Hematopoietic multipotent progenitor cell treated with erythropoietin and hydrocortisone succinate and interleukin-3 and kit ligand, for 8 days (in vitro differentiated cells): ENCODE measurements at places on chromosomes 5 and 9.

DNA sequence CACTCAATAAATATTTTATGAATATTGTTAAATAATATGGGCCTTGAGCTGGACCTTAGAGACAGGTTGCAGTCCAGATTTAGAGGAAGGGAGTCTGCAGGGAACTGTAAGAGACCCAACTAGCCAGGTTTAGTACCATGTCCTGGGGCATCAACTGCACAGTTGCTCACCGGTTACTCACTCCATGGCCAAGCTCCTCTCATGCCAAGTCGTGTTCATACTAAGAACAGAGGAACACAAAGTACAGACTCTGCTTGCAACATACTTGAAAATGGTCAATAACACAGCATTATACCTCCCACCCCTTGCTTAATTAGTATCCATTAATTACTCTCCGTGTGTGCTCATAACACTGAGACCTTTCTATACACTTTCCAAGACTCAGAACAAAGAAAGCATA, 317.6 kb upstream of the PIK3R1 start:
- no peak for DNase-seq

- no peak for DNase-seq
Measured at GRCh38 chr9:91158286-91158685, 203.4 kb downstream of the AUH start.

- no peak for DNase-seq
Measured at GRCh38 chr5:173893192-173893561, 5.0 kb downstream of the CPEB4 start.

DNA sequence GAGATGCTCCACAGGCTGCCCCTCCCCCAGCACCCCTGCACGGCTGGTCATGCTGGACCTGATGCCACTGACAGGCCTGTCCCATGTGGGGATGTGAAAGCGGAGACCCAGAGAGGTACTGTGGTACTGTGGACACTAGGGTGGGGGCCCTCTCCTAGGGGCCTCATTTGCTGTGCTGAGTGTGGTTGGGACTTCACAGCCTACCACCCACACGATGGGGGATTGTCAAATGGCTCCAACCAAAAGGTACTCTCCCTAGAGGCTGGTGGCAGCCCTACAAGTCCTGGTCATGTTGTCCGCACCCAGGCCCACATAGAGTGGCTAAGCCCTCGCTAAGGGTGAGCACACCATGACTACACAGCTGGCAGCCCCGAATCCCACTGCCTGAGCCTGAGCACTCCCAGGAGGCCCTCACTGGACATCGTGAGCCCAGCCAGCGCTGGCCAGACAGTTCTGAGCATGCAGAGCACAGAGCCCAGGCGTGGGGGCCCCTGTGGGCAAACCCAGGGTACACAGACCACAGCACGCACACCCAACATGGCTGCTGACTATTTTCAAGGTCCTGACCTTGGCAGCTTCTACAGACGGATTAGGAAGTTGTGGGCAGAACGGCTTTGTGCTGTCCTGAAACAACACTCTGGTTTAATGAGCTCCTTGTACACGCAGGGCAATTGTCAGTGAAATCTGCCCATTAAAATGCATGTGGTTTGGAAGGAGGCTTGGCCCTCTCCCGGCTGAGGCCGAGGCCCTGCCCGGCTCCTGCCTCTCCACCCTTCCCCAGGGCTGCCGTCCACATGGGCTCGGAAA, 214.1 kb downstream of the HSPA4 start:
- DNase-seq, result no peak

- DNase-seq, result no peak
Measured at GRCh38 chr9:88646539-88647300, 111.7 kb downstream of the NXNL2 start.

- no peak for DNase-seq
Measured at GRCh38 chr5:83440826-83441225, 30.7 kb upstream of the VCAN start.

DNA sequence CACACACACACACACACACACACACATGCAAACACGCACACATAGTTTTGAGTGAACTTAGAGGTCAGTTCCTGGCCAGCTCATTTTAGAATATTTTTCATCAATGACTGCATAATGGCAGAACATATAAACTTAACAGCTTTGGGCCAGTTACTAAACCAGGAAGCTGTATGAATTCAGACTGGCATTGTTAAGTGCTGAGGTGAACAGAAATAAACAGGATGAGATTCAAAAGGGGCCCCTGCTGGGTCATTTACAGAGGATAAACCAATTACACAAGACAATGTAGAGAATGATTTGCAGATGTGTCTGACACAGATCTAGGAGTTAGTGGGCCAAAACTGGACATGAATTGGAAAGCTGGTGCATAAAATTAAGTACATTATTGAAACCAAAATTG, 44.6 kb downstream of the MARCHF11 start:
- no peak for DNase-seq
